CD4-positive, alpha-beta T cell treated with Interleukin-10 for 1 hour (primary cell): ENCODE measurements at places on chromosomes 3 and 15.

GRCh38 chr15:66646308-66646707, 55.7 kb upstream of the SMAD6 start:
- DNase-seq = no peak

- no peak for DNase-seq
Measured at GRCh38 chr15:75059607-75060006, 36.2 kb downstream of the PPCDC start.

GRCh38 chr3:85846940-85847339, 888.2 kb downstream of the CADM2 start:
- DNase-seq = no peak

- no peak for DNase-seq
Measured at GRCh38 chr3:134388788-134389485, 14.7 kb upstream of the AMOTL2 start.

- no peak for DNase-seq
Measured at GRCh38 chr3:37287776-37288175, 113.4 kb upstream of the LRRFIP2 start.

- DNase-seq = no peak
Measured at GRCh38 chr3:97105989-97106651, 291.7 kb downstream of the EPHA6 start.

- DNase-seq = no peak
Measured at GRCh38 chr3:187227658-187228258, 30.5 kb downstream of the RTP1 start.

GRCh38 chr3:190701096-190701532, 161.4 kb downstream of the GMNC start:
- DNase-seq = no peak

DNA sequence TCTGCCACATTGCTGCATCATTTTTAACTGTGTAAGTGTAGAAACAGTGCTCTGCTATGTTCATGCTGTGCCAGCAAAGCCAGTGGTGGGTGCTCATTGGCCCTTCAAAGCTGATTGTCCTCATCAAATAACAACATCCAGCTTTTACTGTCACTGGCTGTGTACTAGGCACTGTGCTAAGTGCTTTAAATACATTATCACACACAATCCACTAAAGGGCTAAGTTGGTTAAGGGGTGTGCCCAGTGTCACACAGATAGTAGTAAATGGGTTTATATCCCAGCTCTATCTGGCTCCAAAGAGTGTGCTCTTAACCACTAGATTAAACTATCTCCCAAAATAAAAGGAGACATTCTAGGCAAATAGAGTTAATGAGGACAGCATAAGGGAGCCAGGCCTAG, 7.7 kb downstream of the TUBGCP4 start:
- DNase-seq = no peak

GRCh38 chr3:61134532-61134931, 116.7 kb downstream of the FHIT start:
- DNase-seq = no peak

GRCh38 chr3:171977441-171977840, 61.9 kb upstream of the FNDC3B start:
- no peak for DNase-seq

GRCh38 chr3:195184716-195185421, 86.1 kb downstream of the XXYLT1 start:
- DNase-seq = no peak

- no peak for DNase-seq
Measured at GRCh38 chr15:96187341-96188305, 142.9 kb upstream of the NR2F2 start.

GRCh38 chr3:85838921-85839320, 880.1 kb downstream of the CADM2 start:
- no peak for DNase-seq

DNA sequence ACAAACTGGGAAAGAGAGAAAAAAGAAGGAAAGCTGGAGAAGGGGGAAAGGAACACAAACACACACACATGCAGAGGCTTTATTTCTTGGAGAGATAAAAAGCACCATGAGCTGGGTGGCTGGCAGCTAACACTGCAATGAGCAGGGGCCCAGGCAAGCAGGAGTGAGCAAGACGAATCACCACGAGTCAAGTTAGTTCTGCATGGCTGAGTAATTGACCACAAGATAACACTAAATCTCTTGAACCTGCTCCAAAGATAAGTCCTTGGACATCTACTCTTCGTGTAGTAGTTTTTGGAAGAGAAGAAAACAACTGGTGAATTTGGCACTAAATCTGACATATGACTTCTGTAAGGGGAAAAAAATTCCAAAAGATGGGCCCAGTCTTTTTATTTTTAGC, 100.9 kb downstream of the MYO5A start:
- no peak for DNase-seq

DNA sequence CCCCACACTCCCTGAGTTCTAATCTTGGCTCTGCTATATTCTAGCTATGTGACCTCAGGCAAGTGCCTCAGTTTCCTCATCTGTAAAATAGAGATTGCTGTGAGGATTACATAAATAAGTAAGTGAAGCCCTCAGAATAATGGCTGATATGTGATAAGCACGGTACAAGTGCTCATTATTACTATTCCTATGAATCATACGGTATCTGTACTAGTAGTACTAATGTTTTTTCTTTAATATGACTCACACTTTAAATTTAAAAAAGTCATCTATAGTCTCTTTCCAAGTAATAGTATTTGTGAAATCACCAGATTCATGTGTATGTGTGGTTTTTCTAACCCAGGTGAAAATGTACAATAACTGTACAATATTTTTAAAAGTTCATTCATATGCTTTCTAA, 58.7 kb downstream of the CLDN11 start:
- no peak for DNase-seq

- no peak for DNase-seq
Measured at GRCh38 chr3:8589880-8590556, 54.6 kb downstream of the SSUH2 start.

- no peak for DNase-seq
Measured at GRCh38 chr3:64039332-64039731, 16.0 kb upstream of the PSMD6 start.

DNA sequence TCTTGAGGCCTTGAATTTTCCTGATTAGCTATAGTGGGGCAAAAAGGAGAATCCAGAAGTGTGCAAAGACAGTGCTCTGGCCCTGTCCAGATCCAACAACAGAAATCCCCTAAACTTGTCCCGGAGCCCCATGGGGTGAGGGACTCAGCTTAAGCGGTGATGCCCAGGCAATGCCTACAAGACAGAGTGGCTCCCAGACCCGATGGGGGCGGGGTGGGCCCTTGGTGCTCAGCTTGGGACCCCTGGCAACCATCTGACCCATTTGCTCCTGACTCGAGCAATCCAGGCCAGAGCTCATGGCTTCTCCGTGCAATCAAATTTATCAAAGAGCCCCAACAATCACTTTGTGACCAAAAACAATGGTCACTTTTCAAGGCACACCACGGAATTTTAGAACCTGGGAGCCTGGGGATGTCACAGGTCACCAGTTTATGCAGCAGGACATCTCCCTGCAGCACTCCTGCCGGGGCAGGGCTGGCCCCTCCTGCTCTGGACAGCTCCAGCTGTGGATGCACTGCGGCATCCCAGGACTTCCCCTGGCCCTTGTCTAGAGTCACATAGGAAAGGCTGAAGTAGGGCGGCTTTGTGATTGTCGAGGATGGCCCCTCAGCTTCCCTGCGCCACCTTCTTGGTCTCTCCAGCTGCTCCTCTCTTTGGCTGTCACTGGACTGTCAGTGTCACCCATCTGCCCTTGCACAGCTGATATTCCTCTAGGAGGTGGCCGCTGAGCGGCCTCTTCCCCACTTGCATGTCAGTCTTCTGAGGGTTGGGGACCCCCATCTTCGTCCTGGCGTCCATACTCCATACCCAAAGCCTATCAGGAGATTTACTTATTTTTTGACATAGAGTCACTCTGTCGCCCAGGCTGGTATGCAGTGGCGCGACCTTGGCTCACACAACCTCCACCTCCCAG, 28.4 kb downstream of the RGMA start:
- no peak for DNase-seq

DNA sequence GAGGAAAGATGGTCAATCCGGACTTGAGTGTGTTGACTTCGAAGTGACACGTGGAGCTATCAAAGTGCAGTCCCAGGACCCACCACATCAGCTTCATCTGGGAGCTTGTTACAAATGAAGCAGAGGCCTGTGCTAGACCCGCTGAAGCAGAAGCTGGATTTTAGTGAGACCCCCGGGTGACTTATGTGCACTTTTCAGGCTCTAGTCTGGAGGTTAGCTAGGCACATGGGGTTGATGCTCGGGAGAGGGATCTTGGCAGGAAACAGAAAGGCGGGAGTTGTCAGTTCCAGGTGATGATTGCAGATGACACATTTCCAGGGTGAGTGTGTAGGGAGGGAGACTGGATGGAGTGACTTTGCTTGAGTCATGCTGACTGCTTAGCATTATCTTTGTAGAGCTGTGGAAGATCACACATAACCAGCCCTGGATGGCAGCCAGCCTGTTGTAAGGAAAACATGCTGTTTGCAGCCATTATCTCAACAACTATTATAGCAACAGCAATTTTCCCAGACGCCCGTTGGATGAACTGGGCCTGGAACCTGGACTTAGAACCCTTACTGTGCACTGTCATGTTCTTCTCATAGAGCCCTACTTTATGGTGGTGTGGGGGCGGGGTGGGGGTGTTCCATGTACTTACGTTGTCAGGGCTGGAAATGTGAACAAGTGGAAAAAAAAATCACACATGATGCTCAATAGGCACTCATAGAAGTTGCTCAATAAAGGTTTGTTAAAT, 122.4 kb downstream of the THSD4 start:
- no peak for DNase-seq

- DNase-seq = no peak
Measured at GRCh38 chr3:2137651-2138050, 39.0 kb downstream of the CNTN4 start.

GRCh38 chr3:48558493-48559134, 2.0 kb upstream of the PFKFB4 start:
- DNase-seq = peak; percentile 23

DNA sequence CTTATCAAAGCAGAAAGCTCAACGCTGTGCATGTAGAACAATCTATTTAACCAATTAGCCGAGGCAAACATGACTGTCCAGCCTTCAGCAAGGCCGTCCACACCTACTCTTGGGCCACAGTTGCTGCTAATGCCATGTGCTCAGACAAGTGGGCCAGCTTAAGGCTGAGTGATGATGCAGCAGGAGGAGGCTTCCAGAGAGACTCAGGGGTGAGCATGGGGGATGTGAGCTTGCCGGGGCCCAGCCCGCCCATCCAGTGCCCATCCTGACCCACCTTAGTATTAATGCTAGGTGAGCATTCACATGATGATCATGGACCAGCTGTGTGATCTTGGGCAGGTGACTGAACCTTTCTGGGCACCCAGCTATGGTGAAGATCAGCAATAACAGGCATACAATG, 150.1 kb downstream of the TPRA1 start:
- DNase-seq = no peak

DNA sequence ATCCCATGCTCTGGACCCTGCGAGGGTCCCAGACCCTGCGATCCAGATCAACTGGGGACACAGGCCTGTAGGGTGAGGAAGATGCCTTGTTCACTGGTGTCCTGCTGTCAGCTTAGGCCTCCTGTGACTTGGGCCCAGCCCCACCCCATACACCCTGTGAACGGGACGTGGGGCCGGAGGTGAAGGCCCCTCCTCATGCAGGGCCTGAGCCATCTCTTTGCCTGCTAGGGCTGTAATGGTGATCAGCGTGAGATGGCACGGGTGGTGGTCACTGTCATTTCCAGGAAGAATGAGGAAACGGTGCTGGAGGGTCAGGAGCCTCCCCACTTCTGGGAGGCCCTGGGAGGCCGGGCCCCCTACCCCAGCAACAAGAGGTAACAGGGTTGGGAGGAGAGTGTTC, 12.4 kb downstream of the VILL start:
- DNase-seq = no peak
